ENCODE measurements at places on chromosomes 3 and 15.

DNA sequence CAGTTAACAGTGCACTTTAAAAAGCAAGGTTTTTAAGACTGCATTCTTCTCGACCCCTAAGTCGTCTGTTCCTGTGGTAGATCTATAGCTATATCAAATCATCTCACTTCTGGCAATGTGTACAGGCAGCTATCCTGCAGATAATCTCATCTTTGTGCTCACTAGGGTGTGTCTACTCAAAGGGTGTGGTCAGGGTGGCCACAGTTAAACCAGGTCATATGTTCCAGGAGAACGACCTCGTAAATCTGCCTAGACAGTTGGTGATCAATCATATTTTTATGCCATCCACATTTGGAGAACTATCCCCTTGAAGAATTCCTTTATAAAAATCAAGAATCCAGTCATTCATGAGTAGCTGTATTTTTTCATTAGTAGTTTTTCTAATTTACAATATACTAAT, 3.0 kb downstream of the VEPH1 start:
- DNase-seq: no peak

DNA sequence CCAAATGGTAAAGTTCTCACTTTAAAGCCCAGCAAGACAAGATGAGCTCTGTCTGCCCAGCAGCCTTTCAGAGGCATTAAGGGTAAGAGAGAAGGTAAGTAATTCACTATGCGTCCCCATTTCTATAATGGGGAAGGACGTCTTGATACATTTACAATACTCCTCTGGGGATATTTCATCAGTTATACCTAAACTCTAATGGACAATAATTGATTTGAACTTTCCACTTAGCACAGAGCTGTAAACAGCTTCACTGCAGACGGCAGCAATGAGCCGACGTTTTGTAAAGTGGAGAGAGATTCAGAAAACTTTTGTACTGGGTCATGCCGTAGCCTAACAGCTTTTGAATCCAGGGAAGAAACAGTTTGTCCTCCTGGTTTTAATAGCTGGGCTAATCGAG, 127.4 kb downstream of the TIGIT start:
- no peak for DNase-seq

DNA sequence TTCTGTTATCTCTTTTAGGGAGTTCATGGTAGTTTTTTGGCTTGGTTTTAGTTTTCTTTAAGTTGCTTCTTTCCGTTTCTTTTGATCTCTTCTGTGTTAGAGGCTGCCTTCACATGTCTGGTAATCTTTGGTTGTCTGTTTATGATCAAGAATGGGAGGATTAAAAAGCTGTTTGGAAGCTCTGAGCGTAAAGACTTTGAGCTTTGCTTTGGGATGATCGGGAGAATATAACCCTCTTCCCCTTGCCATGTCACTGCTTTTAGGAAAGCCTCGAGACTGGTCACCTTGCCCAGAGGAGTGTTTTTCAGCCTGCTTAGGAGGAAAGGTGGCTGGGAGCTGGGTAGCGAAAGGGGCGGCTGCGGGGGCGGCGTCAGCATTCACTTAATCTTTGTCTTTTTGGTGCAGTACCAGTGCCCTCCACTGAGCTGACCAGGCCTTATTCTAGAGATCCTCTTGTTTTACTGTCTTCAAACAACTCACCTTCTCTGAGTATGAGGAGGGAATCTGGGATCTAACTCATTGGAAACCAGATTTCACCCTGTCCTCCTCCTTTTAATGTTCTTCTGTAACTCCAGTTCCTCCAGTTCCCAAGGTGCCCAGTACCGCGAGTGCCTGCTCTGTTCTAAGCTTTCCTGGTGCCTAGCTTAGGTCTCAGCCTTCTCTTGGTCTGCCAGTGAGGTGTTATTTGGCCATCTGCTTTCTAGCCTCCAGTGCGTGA, 15.5 kb downstream of the TATDN2 start:
- DNase-seq: peak; percentile 67

DNA sequence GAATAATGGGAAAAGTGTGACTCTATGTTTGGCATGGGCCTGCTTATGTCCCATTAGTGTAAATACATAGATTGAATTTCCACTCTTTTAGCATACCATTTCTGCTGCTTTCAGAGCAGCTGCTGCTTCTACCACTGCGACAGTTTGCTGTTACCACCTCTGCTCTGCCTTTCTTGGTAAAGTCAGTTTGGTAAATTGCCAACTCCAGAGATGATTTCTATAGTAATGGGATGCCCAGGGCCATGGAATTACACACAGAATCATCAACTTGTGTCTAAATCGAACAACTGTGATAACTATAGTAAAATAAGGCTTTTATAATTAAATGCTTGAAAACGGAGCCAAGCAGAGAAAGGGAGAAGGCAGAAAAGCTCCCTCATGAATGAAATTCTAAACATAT, 168.4 kb upstream of the VEPH1 start:
- DNase-seq: no peak

DNA sequence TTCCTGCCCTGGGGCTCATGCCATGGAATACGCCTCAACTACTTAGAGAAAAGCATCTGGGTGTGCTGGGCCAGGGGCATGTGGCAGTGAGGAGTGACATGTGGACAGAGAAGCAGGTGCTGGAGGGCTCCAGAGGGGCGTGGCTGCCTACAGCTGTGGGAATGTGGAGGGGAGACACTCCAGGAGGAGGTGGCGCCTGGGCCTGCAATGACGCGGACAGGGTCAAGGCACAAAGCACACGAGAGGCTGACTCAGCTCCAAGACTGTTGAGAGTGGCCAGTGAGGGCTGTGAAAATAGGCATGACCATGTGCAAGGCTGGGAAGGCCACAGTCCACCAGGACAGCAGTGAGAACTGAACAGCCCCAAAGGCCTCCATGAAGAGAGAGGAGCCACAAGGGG, 48.5 kb downstream of the PTH1R start:
- no peak for DNase-seq

DNA sequence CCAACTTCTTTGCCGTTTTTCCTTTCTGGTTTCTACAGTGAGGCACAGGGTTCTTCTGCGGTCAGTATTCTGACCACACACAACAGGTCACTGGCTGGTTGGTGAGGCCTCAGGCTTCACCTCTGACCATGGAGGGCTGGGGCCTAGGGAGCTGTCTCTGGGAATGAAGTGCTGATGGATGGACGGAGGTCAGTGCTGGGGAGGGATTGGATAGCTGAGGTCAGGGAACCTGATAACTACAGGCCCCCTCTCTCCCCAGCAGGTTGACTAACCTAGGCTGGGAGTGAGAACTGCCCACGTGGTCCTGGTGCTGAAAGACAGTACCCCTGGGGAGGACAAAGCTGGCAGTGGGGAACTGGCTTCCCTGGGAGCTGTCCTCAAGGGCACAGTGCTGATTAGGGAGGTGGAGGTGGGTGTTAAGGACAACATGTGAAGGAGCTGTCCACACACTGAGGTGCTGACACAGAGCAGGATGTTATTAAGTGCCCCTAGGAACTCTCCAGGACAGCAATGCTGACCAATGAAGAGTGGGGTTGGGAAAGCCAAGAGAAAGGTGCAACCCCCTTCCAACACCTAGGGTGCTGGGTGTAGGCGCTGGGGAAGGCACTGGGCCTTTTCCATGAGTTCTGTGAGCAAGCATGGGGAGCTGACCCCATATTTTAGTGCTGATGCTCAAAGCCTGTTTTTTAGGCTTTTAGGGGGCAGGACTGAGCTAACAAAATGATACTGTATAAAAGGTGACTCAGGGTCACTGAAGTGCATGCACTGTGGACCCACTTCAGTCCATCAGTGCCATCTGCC, 45.2 kb downstream of the ATP2B2 start:
- peak; percentile 44 for DNase-seq

DNA sequence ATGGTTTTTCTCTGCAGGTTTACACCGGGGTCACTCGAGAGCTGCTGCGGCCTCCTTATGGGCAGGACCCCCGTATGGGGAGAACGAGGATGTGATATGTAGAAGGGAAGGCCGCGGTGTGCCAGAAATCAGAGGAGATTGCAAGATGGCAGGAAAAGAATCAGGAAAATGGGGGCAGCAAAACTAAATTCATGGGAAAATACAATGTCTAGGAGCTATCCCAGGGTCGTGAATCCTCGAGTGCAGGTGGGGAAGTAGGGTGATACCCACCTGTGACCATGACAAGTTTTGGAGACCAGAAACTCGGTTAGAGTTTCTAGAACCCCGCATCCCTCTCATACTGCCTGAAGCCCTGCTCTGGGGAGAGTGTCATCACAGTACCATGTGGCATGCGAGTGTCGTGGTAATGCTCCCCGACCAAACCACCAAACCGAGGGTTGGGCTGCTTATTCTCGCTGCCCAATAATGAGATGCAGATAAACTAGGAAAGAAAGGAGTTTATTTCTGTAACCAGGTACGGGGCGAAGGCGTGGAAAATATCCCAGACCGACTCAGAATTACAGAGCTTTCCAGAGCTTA, 781 bp downstream of the TRNT1 start:
- DNase-seq: peak; percentile 34

DNA sequence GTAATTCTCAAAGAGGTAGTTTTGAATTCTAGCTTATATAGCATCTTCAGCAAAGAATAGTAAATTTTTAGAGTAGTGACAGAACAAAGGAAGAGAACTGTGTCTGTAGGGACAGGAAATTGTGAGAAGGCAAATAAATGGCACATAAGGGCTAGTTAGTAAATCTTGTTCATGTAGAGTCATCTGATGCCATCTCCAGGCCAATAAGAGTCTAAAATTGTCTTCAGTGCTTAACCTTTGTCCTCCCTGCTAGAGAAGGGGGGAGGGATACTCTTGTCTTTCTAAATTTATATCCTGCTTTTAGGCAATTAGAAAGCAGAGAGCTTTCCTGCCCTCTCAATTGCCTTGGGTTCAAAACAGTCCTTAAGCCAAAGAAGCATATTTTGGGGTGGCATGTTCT, 87.0 kb upstream of the DNAJC19 start:
- DNase-seq: no peak

- no peak for DNase-seq
Measured at GRCh38 chr15:69860321-69860720, 237.4 kb downstream of the TLE3 start.

DNA sequence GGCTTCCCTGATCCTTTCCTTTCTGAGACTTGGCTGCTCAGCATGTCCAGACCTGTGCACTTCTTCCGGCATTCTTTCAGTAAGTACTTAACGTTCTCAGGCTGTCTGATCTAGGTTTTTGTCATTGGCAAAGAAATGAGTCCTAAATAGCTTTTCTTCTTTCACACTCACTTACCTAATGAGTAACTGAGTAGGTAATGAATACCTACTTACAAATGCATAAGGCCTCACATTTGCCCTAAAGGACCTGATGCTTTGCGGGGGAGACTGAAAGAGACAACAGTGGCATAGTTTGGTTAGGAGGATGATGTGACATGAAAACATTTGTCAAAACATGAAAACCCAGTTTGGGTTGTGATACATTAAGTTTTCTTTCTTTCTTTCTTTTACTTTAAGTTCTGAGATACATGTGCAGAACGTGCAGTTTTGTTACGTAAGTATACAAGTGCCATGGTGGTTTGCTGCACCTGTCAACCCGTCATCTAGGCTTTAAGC, 516.7 kb upstream of the CFAP20DC start:
- DNase-seq: no peak

GRCh38 chr15:89912674-89913396, at the start of gene ARPIN:
Gene ARPIN, minus strand, starts transcription at chr15:89912952. Its CDS starts 117 bp downstream, at chr15:89912835.
- no peak for DNase-seq

- no peak for DNase-seq
Measured at GRCh38 chr15:79140846-79141570, 50.4 kb upstream of the RASGRF1 start.

DNA sequence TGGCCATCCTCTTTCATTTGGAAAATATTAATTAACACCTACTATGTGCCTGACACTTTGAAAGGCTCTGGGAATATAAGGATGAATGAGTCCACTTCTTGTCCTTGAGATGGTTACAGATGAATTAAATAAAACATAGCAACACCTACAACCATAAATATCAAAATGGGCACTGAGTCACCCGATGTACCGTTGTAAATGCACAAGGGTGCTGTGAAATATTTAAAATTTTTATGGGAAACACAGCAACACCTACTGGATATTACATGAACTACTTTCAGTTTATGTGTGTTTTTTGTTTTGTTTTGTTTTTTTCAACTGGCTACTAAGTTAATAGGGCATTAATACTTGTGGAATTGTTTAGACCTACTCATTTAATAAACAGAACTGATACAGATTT, 239.0 kb upstream of the NAALADL2 start:
- no peak for DNase-seq

GRCh38 chr3:99248130-99248529, 346.6 kb upstream of the DCBLD2 start:
- DNase-seq: no peak

GRCh38 chr3:67791620-67792019, 137.2 kb upstream of the SUCLG2 start:
- DNase-seq: no peak

- no peak for DNase-seq
Measured at GRCh38 chr15:37394402-37395099, 294.2 kb upstream of the MEIS2 start.

DNA sequence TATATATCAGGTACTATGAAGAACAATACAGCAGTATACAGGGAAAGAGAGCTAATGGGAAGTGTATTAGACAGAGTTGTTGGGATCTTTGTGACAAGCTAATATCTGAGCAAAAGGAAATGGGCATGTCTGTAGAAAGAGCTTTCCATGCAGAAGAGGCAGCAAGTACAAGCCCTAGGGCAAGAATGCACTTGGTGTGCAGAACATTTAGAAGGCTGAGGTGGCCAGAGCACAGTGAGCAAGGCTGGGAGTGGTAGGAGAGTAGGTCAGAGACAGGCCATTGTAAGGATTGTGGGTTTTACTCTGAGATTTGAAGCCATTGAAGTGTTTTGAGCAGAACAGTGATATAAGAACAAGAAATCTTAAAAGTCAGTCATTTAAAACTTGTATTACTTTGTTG, 353.9 kb upstream of the TGFBR2 start:
- no peak for DNase-seq

- no peak for DNase-seq
Measured at GRCh38 chr15:50531766-50532165, 14.7 kb downstream of the USP50 start.

DNA sequence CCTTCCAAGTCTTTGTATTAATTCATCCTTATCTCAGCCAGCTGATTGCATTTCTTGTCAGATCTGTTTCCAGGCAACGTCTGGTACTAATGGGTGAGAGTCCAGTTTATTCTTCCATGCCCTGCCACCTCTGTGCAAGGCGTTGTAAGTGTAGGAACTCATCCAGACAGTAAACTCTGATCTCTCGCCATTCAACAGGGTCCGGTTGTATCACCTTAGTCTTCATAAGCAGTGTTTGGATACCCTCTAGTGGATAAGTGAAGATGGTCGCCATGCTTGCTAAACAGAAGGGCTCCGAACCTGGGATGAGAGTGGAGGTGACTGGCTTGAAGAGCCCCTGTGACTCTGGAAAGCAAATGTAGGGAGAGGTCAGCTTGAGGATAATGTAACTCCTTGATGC, 51.6 kb upstream of the CMTM7 start:
- DNase-seq: no peak

DNA sequence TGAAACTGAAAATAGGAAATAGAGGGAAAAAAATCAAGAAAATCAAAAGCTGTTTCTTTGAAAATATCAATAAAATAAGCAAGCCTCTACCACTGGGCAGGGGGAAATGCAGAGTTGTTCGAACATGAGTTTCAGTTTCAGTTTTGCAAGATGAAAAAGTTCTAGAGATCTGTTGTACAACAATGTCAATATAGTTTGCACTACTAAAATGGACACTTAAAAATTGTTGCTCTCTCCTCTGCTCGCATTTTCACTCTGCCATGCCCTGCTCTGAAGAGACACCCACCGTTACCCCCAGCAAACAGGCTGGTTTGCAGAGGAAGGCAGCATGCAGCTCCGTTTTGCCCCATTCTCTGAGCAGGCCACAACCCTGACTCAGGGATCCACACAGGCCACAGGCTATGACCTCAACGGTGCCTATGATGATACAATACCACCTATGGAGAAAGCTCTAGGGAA, 64.5 kb downstream of the ZNF148 start:
- peak; percentile 31 for DNase-seq

All from stimulated activated CD4-positive, alpha-beta T cell treated with anti-CD3 and anti-CD28 coated beads, Interleukin-2, amount 100 ng/mL, for 48 hours (primary cell).